ENCODE measurements at places on chromosomes 12 and 14.

- DNase-seq = no peak
Observed at GRCh38 chr12:57616383-57617101, 5.3 kb downstream of the ARHGEF25 start.

DNA sequence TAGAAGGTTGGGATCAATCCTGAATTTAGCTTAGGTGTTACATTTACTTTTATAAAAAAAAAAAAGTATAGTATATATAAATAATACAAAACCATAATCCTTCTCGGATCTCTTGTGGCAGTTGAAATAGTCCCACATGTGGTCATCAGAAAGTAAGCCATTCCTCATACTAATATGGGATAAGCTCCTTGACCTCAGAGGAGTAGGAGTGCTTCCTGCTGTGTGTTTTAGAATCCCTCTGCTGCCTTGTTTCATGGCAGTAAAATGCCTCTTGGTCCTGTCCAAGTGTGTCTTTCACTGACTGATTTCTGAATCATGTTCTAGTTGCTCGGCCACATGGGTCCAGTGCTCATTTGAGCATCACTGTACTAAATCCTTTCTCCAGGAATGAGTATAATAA, 117.0 kb downstream of the NTN4 start:
- DNase-seq = no peak

DNA sequence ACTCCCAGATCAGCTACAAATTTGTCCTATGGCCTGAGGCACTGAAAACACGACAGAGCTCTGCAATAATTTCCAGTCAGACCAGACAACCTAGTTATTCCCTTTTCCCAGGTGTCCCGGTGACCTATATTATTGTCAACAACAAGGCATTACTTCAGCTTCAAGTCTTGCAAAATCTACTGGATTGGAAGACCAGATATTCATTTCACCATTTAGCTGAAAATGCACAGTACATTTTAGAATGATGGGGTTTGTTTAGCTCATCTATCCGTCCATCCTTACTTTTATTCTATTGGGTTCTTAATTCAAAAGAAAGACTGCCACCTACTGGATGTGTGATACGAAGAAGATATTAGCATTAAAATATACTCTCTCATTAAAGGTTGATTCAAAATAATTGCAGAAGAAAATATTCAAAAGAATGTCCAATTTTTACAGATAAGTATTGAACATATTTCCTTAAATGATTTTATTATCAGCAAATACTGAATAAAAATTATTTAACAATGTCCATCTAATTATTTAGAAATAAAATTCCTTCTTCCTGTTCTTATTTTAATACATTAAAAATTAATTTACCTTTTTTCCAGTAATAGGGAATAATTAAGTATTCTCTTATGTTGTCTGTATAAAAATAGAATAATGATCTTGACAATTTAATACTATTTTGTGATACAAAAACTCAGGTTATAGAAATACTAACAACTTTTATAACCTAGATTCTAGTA, 244.9 kb upstream of the LRIG3 start:
- no peak for DNase-seq

DNA sequence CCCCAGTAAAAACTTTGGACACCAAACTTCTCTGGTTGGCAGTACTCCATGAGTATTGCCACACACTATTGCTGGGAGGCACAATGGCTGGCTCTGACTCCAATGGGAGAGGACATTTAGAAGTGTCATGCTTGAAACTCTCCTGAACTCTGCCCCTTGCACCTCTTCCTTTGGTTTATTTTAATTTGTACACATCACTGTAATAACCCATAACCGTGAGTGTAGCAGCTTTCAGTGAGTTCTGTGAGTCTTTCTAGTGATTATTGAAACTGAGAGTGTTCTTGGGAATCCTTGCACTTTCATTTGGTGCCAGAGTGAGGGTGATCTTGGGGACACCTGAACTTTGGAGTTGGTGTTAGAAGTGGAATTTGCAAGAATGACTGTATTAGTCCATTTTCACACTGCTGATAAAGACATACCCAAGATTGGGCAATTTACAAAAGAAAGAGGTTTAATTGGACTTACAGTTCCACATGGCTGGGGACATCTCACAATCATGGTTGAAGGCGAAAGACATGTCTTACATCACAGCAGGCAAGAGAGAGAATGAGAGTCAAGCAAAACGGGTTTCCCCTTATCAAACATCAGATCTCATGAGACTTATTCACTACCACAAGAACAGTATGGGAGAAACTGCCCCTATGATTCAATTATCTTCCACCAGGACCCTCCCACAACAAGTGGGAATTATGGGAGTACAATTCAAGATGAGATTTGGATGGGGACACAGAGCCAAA, 41.3 kb upstream of the CEP83 start:
- no peak for DNase-seq

DNA sequence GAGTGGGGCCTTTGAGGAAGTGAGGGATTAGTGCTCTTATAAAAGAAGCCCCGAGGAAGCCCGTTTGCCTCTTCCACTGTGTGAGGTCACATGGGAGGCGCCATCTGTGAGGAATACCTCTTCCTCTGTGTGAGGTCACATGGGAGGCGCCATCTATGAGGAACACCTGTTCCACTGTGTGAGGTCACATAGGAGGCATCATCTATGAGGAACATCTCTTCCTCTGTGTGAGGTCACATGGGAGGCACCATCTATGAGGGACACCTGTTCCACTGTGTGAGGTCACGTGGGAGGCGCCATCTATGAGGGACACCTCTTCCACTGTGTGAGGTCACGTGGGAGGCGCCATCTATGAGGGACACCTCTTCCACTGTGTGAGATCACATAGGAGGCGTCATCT, 69.7 kb downstream of the SLC24A4 start:
- DNase-seq = no peak

GRCh38 chr14:44963044-44963528, 1.1 kb downstream of the TOGARAM1 start:
- no peak for DNase-seq

DNA sequence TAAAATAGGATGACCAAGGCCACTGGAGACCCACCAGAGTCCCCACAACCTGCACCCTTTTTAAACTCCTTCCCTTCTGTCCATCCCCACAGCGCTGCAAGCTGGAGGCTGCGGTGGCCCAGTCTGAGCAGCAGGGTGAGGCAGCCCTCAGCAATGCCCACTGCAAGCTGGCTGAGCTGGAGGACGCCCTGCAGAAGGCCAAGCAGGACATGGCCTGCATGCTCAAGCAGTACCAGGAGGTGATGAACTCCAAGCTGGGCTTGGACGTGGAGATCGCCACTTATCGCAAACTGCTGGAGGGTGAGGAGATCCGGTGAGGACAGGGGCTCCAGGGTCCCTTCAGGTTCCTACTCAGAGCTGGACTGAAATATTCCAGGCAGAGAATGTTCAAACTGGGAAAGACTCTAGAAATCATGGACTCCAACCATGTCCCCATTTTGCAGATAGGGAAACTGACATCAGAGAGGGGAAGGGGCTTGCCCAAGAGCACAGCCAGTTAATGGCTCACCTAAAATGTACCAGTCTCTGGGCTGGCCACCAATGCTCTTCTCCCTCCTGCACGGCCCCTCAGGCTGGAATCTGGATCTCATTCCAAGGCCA, 17.2 kb downstream of the KRT85 start:
- DNase-seq = no peak

- no peak for DNase-seq
Observed at GRCh38 chr12:106648736-106649135, 65.9 kb downstream of the RFX4 start.

DNA sequence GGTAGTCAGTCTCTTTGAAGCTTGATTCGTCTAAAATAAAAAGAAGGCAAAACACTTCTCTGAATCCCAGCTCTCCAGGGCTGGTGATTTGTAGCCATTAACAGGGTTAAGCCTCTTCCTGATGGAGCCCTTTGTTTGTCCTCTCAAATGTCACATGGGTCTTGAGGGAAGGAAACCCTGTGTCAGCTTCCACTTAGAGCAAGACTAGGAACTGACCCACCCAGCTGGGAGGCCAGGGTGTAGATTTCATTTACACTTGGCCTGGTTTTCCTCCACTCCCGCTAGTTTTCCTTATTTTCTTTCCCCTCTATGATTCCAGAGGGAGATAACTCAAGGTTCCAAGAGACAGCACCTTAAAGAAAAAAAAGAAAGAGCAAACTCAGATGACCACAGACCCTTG, 230.5 kb upstream of the EGLN3 start:
- DNase-seq = no peak

GRCh38 chr12:29427964-29428363, 47.0 kb upstream of the ERGIC2 start:
- no peak for DNase-seq

DNA sequence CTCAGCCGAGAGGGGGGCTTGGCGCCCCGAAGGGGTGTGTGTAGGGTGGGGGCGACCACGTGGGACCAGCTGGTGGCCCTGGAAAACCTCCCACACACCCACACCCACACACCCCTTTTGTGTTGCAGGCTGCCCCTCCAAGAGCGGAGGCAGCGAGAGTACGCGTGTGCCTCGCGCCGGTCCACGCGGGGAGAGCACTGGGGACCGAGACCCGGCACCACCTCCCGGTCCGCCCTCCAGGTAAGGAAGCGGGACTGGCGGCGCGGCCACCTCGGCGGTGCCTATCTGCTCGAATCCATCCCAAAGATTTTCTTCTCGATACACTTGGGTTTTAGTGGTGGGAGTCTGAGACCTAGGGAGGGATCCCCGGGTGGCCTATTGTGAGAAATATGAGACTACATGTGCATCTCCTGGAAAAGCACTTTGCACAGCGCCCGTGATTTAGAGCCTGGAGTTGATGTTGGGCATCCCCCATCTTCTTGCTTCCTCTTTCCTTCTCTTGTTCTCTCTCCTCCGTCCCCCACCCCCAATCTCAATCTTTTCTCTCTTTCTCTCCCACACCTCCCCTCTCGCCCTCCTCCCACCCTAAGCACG, 393 bp downstream of the SYT1 start:
- DNase-seq = no peak

GRCh38 chr12:19191563-19191962, 62.0 kb downstream of the PLEKHA5 start:
- no peak for DNase-seq

GRCh38 chr14:42734041-42734440, 1127.4 kb downstream of the LRFN5 start:
- no peak for DNase-seq

GRCh38 chr14:89452281-89452680, 35.2 kb upstream of the FOXN3 start:
- no peak for DNase-seq

- no peak for DNase-seq
Observed at GRCh38 chr12:78680596-78680995, 184.0 kb upstream of the SYT1 start.

DNA sequence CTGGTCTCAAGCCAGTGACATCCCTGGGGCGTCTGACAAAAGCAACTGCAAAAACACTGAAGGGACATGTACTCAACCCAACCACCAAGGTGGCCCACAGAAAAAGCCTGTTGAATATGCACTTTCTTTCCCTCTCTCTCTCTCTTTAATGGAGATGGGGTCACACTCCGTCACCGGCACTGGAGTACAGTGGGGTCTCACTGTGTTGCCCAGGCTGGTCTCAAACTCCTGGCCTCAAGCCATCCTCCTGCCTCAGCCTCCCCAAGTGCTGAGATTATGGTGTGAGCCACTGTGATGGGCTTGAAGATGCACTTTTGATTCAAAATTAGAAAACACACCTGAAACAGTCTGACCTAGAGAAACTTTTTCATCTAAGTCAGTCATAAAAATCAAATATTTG, 7.2 kb upstream of the CD27 start:
- DNase-seq = no peak

DNA sequence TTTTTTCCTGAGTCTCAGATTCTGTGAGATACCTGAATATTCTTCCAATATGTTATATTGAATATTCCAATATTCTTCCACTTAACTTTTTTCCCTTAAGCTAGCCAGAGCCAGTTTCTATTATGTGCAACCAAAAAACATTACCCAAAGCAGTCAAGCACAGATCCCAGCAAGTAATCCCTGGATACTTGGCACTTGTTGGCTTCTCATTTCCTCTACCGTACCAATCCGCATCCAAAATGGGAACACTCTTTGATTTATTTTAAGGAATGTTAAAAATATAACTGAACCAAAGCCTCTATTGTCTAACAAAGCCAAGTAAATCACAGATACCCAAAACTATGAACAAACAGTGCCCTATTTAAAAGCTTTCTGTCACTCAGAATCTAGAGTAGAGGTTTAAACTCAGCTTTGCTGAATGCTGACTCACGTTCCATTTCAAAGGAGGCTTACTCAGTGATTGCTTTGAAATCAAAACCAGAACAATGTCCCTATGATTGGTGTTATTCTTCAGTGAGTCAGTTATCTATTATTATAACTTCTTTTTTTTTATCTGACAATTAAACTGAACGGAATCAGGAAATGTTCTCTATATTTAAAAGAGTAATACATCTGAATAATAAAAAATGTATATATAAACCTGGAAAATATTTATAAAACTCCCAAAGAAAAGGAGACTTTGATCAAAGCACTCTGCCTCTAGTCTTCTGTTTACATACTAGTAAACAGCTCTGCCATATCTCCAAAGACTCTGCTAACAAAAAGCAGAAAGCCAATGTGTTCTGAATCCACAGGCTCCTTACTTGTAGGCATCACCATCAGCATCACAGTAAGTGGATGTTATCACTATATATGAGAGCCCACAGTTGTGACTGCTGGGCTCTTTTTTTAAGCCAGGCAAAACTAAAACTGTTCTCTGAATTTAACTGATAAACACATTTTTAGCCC, 360.8 kb downstream of the CCDC91 start:
- DNase-seq = no peak

GRCh38 chr14:75299059-75299458, 20.4 kb downstream of the FOS start:
- no peak for DNase-seq

DNA sequence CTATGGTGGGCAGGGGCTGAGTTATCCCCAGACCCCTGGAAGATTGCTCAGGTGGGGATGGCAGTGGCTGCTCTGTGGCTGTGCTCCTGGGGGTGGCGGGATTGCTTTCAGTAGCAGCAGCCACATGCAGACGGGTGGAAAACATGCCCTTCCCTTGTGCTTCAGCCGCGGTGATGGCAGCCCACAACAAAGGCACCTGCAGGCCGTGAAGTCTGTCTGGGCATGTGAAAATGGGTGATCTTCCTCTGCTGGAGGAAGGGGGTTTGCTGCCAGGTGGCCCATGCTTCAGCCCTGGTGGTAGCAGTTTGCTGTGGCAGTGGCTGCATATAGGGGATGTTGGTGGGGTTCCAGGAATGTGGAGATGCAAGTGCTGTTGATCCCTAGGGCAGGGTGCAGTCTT, 326.2 kb upstream of the RGS6 start:
- DNase-seq = no peak

GRCh38 chr12:6038160-6038559, 86.3 kb downstream of the VWF start:
- peak; percentile 33 for DNase-seq

GRCh38 chr14:100675699-100676684, 50.7 kb upstream of the DLK1 start:
- no peak for DNase-seq

GRCh38 chr12:113044516-113044915, 12.0 kb upstream of the DTX1 start:
- no peak for DNase-seq

DNA sequence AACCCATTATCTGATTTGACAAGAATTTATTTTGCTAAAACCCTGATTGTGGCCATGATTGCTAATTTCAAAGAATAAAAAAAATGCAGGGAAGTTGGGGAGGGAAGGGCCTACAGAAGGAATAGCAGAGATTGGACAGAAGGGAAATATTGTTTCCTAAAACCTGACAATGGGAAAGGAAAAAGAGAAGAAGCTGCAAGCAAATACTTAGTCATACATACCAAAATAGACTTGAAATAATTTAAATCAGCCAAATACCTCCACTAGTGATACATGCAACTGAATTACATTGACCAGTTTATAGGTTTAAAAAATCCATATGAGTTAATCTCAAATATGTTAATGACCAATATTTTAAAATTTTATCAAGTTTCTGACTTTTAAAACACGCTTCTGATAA, 75.1 kb downstream of the PELI2 start:
- DNase-seq = no peak

GRCh38 chr12:82412246-82412645, 53.9 kb downstream of the METTL25 start:
- no peak for DNase-seq

Data from stimulated activated CD4-positive, alpha-beta T cell treated with anti-CD3 and anti-CD28 coated beads, Interleukin-12 subunit alpha, Interleukin-12 subunit beta, amount 100 ng/mL, for 24 hours (primary cell).